ENCODE measurements at places on chromosomes 1 and 21. TPM values are rescaled to one million over a fixed set of nuclear protein-coding genes. Genes with fewer than 3 reads are reported as not detected.

GRCh38 chr1:84492726-84493125 is 13.5 kb upstream of the SPATA1 start:
- no peak overlapping the region for H3K27ac ChIP-seq
- DNase-seq: no peak
- no peaks in the 10 kb centered on the region for H3K4me1 ChIP-seq
- H3K4me3 ChIP-seq: no peak overlapping the region

DNA sequence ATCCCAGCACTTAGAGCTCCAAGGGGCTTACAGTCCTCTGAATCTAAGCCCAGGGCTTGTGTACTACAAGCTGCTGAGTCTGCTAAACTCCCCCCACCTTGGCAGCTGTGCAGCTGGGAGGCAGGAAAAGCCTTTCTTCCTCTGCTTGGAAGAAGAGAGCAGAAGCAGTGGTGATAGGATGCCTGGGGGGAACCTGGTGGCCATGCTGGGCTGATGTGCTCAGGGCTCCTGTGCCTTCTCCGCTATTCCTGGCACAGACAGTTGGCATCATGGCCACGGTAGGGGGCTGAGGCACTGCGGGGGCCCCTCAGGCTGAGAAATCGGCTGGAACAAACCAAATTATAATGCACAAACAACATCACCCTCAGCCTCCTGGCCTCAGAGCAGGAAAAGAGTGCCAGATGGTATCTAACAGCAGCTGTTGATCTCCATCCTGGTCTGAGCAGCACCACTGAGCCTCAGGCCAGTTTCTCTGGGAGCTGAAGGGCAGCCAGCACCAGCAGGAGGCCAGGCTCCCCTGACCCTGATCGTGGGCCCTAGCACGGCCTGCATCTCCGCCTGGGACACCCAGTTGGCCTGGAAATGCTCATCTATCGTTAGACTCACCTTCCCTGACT is 35.8 kb downstream of the ECE1 start:
- no peak overlapping the region for H3K27ac ChIP-seq
- peaks cover 15% of the 10 kb centered on the region for H3K36me3 ChIP-seq
- H3K4me1 ChIP-seq: peaks cover 14% of the 10 kb centered on the region
- no peak for DNase-seq
- no peaks in the 10 kb centered on the region for H3K27me3 ChIP-seq

GRCh38 chr1:224747578-224747977 is 131.5 kb downstream of the CNIH3 start:
- no peaks in the 10 kb centered on the region for H3K27me3 ChIP-seq
- peak; percentile 64 for DNase-seq
- H3K4me3 ChIP-seq: no peak overlapping the region
- no peak overlapping the region for H3K27ac ChIP-seq

GRCh38 chr1:49864581-49864980 is 159.2 kb downstream of the AGBL4 start:
- no peak for DNase-seq
- H3K36me3 ChIP-seq: no peaks in the 10 kb centered on the region
- no peaks in the 10 kb centered on the region for H3K4me1 ChIP-seq
- H3K4me3 ChIP-seq: no peak overlapping the region

CASQ1 gene
- 2.1 TPM for total RNA-seq

CHRM3 gene
- 1.1 TPM for total RNA-seq
